ENCODE measurements at places on chromosomes 2 and 18.
A peak's percentile ranks its signal among the peaks of the same experiment; 100 is the strongest.

- DNase-seq, result no peak
These were observed 119.9 kb downstream of the PARD3B start for GRCh38 chr2:204665207-204665606.

GRCh38 chr18:25898965-25899364 lies 191.4 kb downstream of the SS18 start:
- DNase-seq, result no peak

DNA sequence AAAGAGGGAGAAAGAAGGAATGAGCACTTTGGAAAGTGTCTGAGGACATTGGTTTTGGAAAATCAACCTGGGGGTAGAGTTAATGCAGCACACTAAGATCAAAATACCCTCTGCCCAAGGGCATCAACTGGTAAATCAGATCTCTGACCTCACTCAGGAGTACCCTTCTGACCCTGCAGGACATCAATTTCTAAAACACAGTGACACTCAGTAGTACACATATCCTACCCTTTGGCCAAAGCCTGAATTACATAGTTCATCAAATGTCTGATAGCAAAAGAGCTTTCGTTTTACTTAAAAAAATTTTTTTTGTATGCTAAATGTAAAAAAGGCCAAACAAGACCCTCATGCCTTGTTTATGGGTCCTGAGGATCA lies 118.4 kb upstream of the CTNNA2 start:
- DNase-seq, result no peak

GRCh38 chr2:235757212-235757611 lies 263.4 kb downstream of the AGAP1 start:
- no peak for DNase-seq

DNA sequence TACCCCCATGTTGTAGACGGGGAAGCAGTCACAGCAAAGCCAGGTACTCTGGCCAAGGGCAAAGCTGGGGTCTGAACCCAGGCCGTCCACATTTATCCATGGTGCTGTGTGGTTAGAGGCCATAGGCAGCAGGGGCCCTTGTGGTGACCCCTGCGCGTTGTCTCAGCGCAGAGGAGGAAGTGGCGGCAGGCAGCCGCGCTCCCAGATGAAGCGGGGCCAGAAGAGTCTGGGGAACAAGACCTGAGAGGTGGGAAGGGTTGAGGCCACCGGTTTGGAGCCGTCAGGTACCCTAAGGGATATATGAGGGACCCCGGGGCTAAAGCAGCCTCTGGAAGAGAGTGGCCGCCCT lies 770 bp downstream of the ZNF396 start:
- DNase-seq, result peak; percentile 36

DNA sequence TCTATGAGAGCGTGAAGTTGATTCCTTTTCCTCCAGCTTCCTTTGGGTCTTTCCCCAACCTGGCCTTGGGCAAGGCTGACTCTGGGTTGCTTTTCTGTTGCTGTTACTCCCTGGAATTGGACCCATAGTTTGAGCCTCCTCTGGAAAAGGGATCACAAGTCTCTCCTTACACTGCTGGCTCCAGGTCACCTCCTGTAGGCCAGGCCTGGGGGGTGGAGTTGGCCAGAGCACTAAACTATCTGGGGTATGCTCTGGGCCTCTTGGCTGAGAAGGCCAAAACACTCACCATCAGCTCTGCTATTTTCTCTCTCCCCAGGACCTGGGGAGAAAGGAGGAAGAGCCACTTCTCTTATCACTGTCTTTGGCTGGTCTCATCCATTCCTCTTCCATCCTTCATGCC lies 56.5 kb upstream of the NCOA1 start:
- DNase-seq, result no peak

- DNase-seq, result peak; percentile 52
These were observed 12.3 kb downstream of the ARL6IP6 start for GRCh38 chr2:152730591-152731333.

DNA sequence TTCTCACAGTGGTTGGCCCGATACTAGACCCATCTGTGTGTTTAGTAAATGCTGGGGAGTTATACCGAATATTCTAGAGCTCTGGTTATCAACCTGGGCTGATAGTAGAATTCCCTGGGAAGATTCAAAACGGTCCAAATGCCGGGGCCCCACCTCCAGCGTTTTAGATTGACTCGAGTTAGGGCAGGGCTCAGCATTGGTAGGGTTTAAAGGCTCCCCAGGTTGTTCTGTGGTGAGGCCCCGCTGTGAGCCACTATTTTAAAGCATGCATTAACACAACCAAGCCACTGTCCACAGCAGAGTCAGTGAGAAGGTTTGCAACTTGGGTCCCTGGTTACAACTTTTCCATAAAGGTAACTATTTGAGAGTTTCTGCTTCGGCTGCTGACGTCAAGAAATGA lies 73.6 kb downstream of the DYSF start:
- DNase-seq, result no peak

- no peak for DNase-seq
These were observed 293.7 kb downstream of the DYSF start for GRCh38 chr2:71746946-71747501.

GRCh38 chr2:53210538-53210937 lies 557.1 kb upstream of the CHAC2 start:
- no peak for DNase-seq

GRCh38 chr2:67399831-67400489 lies 2.8 kb downstream of the ETAA1 start:
- DNase-seq, result no peak

GRCh38 chr2:105600602-105600948 lies 144.1 kb upstream of the NCK2 start:
- DNase-seq, result no peak

GRCh38 chr2:241924069-241924908 lies 54.8 kb downstream of the RTP5 start:
- peak; percentile 62 for DNase-seq

DNA sequence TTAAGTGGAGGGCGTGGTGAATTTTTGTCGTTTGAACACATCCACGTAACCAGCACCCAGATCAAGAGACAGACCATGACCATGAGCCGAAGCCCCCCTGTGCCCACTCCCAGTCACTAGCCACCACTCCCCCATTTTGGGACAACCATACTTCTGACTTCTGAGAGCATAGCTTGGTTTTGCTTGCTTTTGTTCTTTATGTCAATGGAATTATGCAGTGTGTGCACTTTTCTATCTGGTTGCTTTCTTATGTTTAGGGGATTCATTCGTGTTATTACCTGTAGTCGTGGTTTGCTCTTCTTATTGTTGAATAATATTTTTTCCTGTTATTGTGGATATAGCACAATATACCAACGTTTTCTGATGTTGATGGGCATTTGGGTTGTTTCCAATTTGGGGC lies 141.7 kb downstream of the GLI2 start:
- DNase-seq, result no peak

DNA sequence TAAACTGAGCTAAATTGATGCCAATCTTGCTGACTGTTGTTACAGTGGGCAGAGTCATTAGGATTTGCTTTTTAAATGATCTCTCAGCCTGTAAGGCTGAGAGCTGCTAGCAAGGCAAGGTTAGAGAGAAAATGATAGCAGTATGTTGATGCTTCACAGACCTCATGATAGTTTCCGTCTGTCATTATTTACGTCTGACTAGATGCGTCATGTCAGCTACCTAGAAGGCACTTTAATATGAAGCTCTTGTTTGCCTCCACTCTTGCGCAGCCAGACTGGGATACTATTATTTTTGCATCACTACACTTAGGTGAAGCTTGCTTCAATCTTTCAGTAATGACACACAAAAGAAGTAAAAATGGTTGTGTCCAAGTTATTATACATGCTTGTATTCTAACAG lies 313.8 kb downstream of the LNPK start:
- no peak for DNase-seq

GRCh38 chr2:70850925-70851324 lies 15.3 kb upstream of the CD207 start:
- peak; percentile 26 for DNase-seq

DNA sequence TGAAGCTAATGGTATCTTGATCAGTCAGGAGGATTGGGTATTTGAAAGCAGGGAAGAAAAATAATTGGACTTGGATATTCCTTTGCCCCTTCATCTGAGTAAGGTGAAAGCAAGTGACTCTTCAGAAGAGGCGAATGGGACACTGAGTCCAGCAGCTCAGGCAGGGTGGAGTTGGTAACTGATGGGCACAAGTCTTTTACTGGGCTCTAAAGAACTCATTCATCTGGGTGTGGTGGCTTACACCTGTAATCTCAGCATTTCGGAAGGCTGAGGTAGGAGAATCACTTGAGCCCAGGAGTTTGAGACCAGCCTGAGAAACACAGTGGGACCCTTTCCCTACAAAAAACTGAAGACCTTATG lies 11.2 kb downstream of the CFLAR start:
- no peak for DNase-seq

DNA sequence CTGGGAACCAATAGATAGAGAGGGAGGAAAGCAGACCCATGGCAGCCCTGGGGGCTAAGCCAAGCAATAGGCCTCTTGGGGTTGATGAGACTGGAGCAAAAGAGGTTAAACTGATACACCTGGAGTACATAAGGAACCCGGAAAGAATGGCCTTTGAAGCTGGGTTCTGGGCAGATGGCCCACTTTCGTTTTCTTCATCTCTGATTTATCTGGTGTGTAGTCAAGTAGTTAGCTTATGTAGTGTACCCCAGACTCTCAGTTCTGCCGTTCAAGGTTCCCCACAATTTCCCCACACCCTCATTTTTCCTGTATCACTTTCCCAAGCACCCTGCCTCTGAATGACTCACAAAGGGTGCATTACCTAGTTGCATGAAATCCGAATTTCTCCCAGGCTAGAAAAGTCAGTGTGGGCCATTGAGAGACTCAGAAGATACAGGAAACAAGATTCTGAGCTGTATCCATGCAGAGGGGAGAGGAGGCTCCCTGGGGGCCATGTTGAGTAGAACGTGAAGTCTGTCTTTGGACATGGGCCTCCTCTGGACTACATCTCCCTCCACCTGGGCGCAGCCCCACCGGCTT lies 235.0 kb downstream of the LOXHD1 start:
- DNase-seq, result no peak

DNA sequence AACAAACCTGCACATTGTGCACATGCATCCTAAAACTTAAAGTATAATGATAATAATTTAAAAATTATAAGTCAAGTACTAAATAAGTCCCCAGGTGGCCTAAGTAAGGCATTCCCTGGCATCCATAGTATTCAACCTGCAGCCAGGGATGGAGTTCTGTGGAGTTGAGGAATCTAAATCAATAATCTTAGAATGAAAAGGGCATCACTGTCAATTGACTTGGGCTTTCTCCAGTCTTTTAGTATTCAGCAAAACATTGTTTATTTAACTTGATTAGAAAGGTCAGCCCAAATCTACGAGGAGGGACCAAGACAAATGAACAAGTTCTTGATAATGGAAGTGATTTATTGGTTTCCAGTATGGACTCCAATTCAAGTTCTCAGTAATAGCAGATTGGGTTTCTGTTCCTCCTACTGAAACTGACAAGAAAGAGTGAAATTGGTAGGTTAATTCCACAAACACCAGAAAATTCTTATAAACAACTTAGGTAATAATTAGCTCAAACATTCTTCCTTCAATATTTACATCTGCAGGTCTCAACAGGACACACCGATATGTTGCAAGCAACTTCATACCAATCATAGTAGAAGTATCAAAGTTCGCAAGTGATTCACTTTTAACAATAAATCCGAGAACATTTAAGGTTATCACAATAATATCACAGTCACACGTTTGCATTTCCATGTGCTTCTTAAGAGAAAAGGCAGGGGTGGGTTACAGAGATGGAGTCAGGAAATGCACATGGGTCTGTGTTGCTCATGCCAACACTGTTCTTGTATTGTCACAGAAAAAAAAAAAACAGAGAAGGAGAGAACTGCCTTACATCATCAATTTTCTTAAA lies 51.7 kb upstream of the EHBP1 start:
- no peak for DNase-seq

Measured in inflammatory macrophage (primary cell).